ENCODE measurements at places on chromosomes 12 and 14. TPM values are rescaled to one million over a fixed set of nuclear protein-coding genes. Genes with fewer than 3 reads are reported as not detected.
A peak's percentile ranks its signal among the peaks of the same experiment; 100 is the strongest.

- H3K36me3 ChIP-seq = no peaks in the 10 kb centered on the region
- no peak overlapping the region for H3K27ac ChIP-seq
- H3K4me3 ChIP-seq = no peak overlapping the region
- H3K27me3 ChIP-seq = no peaks in the 10 kb centered on the region
- H3K4me1 ChIP-seq = no peaks in the 10 kb centered on the region
Measured at GRCh38 chr14:59069163-59069854, 119.2 kb upstream of the DAAM1 start.

DNA sequence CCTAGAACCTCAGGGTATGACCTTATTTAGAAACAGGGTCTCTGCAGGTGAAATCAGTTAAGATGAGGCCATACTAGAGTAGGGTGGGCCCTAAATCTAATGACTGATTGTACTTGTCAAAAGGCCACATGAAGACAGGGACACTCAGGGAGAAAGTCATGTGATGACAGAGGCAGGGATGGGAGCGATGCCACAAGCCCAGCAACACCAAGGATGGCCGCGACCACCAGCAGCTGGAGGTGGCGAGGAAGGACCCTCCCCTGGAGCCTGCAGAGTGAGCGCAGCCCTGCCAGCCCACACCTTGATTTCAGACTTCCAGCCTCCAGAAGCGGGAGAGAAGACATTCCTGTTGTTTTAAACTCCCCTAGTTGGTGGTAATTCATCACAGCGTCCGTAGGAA is 199.9 kb downstream of the PHETA1 start:
- no peak overlapping the region for H3K27ac ChIP-seq
- peaks cover 5% of the 10 kb centered on the region for H3K27me3 ChIP-seq
- H3K4me3 ChIP-seq = no peak overlapping the region
- DNase-seq = no peak
- no peaks in the 10 kb centered on the region for H3K4me1 ChIP-seq

DNA sequence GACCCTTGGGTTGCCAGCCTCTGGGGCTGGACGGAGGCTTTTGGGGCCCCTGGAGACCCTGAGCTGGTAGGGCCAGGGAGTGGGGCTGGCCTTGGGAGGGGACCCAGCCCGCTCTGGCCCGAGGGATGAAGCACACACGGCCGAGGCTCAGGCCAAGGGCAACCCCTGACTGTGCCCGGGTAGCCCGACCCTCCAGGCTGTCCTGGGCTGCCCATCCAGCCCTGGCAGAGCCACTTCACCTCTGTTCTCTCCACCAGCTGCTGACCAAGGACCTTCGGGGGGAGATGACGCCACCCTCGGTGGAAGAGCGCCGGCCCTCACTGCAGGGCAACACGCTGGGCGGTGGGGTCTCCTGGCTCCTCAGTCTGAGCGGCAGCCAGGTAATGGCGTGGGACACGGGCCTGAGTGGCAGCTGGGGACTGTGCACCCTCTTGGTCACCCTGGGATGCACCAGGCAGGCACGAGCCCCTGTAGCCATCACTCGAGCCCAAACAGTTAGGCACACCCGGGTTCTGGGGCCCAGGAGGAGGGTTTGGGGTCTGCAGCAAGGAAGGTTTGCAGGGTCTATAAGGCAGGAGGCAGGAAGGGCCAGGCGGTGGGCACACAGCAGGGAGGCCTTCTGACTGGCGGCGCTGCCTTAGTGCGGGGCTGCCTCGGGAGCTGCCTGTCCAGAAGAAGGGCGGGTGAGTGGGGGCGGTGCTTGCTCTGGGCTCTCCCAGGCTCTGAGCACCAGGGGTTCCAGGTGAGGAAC is 19.7 kb downstream of the ASPG start:
- peaks cover 4% of the 10 kb centered on the region for H3K27me3 ChIP-seq
- DNase-seq = no peak
- no peak overlapping the region for H3K27ac ChIP-seq
- H3K4me3 ChIP-seq = no peak overlapping the region
- no peaks in the 10 kb centered on the region for H3K36me3 ChIP-seq

DNA sequence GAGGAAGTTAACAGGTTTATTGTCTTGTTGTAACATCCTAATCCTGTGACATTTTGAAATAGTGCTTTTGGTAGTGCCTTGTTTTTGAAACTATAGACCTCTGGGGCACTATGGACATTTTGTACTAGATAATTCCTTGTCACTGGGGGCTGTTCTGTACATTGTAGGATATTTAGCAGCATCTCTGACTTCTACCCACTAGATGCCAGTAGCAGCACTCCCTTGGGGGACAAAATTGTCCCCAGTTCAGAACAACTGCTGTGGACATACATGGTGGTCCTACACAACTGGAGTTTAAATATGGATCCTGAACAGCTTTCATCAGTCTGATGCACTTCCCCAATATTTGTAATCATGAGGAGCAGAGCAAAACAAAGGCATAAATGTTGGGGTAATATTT is 264.7 kb downstream of the RAD51B start:
- H3K36me3 ChIP-seq = no peaks in the 10 kb centered on the region
- no peaks in the 10 kb centered on the region for H3K27me3 ChIP-seq
- H3K27ac ChIP-seq = peak overlapping the region; percentile 24
- no peak for DNase-seq
- H3K4me3 ChIP-seq = no peak overlapping the region

DNA sequence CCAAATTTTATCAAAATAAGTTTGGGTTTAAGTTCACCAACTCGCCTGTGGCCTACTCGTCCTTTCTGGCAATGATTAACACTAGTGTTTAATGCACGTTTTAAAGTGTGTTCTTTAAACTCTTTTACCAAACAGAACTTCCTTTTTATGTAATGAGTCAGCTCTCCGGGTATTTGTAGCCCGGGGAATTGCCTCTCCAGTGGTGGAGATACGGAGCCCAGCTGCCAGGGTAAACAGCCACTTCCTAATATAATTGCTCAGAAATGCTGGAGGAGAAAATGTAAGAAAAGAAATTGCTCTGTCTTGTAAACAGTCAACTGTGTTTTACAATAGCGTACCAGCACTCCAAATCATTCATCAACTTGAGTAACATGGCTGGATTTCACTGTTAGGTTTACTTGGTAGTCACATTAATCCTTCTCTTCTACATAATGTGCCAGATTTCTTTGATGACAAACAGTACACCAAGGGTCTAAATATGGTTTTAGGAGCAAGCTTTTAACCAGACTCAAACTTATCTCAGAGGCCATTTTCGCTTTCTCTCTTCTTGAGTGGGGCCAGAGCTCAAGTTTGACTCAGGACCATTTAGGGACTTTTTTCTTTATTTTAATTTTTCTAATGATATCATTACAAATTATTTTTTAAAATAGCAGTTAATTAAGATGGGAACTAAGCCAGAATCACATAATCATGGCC is 101.2 kb upstream of the SLC38A2 start:
- no peak for DNase-seq
- no peaks in the 10 kb centered on the region for H3K27me3 ChIP-seq
- no peak overlapping the region for H3K4me3 ChIP-seq
- H3K27ac ChIP-seq = peak overlapping the region; percentile 78

DNA sequence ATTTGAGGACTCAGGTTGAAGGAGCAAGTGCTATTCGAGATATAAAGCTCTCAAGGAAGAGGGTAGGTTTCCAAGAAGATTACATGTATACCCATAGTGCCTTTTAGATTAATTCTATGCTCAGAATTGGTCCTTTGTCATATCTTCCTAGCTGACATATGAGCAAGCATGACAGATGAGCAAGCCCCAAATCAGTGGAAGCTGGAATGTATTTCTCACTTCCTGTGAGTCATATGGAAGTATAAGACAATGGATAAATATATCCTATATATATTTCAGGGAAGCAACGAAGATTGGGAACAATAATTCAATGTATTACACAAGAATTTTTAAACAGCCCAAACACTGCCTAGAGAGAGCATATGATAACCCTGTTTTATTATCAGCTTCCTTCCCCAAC is 674.1 kb upstream of the ATXN7L3B start:
- no peak overlapping the region for H3K4me3 ChIP-seq
- no peaks in the 10 kb centered on the region for H3K36me3 ChIP-seq
- H3K27me3 ChIP-seq = no peaks in the 10 kb centered on the region
- H3K27ac ChIP-seq = no peak overlapping the region
- H3K4me1 ChIP-seq = no peaks in the 10 kb centered on the region

DNA sequence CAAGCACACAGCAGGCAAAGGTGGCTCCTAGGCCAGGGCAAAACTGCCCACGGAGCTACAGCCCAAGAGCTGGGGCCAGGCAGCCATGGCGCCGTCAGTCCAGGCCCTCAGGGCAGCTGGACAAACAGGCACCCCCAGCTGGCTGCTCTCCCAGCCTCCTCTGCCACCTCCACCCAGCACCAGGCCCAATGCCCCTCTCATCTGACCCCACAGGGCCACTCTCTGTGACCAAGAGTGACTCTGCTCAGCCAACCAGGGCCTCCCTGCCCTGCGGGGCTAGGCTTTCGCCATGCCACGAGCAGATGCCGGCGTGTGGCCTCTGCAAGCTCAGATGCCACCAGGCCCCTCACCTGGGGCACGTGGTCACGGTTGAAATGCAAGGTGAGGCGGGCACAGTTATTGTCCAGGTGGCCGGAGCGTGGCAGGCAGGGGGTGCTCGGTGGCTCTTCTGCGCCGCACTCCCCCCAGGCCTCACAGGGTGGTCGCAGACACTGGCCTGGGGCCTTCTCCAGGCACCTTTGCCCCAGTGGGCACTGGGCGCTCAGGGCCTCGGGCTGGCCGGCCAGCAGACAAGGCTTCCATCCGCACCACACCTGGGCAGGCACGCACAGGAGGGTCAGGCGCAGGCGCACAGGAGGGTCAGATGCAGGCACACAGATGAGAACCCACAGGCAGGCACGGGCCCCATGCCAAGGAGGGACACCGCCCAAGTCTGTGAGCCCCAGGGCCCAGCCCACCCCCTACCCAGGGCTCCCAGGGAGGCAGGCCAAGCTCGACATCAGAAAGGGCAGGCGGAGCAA is 23.0 kb downstream of the JAG2 start:
- H3K36me3 ChIP-seq = peaks cover 25% of the 10 kb centered on the region
- no peak overlapping the region for H3K27ac ChIP-seq
- no peaks in the 10 kb centered on the region for H3K4me1 ChIP-seq
- peaks cover 17% of the 10 kb centered on the region for H3K27me3 ChIP-seq
- no peak for DNase-seq

GRCh38 chr12:74321381-74321780 is 216.3 kb upstream of the ATXN7L3B start:
- H3K4me3 ChIP-seq = no peak overlapping the region
- H3K27me3 ChIP-seq = no peaks in the 10 kb centered on the region
- no peaks in the 10 kb centered on the region for H3K36me3 ChIP-seq
- H3K27ac ChIP-seq = no peak overlapping the region

DNA sequence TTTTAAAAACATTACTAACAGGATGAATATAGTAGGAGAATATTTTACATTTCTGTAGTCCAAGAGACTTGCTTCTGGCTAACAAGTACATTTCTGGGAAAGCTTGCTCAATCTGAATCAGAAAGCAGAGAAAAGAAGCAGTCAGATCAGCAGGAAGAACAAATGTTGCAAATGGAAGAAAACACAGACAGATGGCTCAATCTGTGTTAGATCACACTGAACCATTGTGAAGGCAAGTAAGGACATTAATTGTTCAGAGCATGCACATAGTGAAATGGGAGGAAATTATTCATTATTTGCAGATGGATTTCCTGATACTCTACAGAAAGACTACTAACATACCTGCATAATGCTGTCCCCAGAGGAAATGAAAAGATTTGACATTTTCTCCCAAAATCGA is 65.2 kb upstream of the CNOT2 start:
- H3K4me1 ChIP-seq = no peaks in the 10 kb centered on the region
- H3K27me3 ChIP-seq = no peaks in the 10 kb centered on the region
- H3K4me3 ChIP-seq = no peak overlapping the region
- no peak overlapping the region for H3K27ac ChIP-seq

NOVA1 gene
- total RNA-seq = 21.8 TPM

Measured in endothelial cell (in vitro differentiated cells).